Sigmoid colon (tissue), 7 donors: ENCODE measurements at places on chromosomes 4 and X. TPM values are rescaled to one million over a fixed set of nuclear protein-coding genes. Genes with fewer than 3 reads are reported as not detected.

The GATA1 gene
- not detected for total RNA-seq

GRCh38 chr4:10593130-10593529 lies 91.4 kb downstream of the CLNK start:
- no peak for DNase-seq

The MAGED4B gene
- total RNA-seq: 25.5 TPM

DNA sequence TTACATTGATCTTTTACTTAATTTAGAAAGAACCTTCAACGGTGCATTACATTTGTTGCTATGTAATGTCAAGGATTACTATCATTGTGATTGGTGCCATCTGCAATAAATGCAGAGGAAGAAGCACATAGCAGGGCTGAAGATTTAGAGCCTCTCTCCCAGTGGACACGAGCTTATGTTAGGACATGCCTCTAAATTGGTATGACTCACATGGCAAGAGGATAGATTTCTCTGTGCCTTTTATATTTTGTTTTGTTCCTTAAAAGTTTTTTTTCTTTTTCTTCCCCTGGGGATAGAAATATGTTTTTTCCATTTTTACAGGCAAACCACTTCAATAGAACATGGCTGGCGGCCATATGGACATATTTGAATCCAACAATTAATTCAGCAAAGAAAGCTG lies 205.0 kb upstream of the HAND2 start:
- DNase-seq: no peak

DNA sequence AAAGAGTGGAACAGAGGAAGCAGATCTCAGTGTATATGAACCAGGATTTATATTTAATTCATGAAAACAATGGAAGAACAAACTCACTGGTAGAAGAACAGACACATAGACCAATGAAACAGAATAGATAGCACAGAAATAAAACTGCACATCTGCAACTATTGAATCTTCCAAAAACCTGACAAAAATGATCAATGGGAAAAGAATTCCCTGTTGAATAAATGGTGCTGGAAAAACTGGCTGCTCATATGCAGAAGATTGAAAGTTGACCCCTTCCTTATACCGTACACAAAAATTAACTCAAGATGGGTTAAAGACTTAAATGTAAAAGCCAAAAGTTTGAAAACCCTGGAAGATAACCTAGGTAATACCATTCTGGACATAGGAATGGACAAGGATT lies 391.0 kb downstream of the MAGEB5 start:
- no peak for DNase-seq

GRCh38 chr4:62162606-62163005 lies 962.5 kb downstream of the ADGRL3 start:
- no peak for DNase-seq

DNA sequence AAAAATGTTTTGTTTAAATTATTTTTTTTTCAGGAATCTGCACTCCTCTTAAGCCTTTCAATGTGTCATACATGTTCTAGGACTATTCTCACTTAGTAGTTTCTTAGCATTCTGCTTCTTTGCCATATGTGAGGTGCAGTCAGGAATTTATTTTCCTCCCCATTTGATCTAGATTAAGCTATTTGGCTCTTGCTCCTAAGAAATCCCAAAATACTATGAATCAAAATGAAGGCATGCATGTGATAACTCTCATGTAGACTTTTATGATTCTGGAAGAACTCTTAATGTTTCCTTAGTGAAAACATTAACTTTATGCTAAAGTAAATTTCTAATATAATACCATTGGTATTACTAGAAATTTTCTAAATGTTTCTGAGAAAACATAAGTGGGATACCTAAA lies 664.5 kb downstream of the RAPGEF2 start:
- no peak for DNase-seq

DNA sequence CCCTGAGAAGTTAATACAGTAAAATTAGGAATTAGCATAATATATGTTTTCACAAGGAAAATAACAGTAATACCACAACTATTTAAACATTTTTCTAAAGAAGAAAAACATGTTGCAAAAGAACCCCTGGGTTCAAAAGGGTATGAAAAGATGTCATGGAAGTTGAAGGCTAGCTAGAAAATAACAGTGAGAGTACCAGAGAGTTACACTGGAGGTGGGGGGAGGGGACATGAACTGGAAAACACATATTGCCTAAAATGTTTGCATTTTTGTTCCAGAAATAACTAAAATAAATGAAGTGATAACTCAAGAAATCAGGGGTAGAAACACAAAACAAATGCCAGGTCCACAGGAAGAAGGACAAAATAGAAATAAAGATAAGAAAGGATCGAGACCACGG lies 336.6 kb upstream of the MAD2L1 start:
- DNase-seq: no peak

The ADAM29 gene
- not detected for total RNA-seq
